ENCODE measurements at places on chromosomes 1 and 21.

- no peak for DNase-seq
These were observed 57.7 kb downstream of the ZC3H11B start for GRCh38 chr1:219555031-219555692.

- no peak for DNase-seq
These were observed 6.4 kb upstream of the TSNAX start for GRCh38 chr1:231522038-231522437.

DNA sequence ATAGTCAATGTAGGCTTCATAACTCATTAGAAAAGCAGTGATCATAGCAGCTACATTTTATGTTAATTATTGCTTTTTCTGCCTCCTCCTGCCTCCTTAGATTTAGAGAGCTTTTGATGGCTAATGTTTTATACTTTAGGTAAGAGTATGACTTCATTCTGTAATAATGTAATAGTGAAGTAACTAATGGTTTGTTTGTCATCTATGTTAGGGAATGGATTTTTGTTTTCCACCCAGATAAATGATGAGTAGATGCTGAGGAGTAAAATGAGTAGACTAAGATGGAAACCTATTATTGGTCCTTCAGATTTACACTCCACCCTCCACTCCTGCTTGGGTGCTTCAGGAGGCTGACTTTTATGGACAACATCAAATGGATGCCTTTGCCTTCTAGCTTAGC, 170.6 kb downstream of the CTH start:
- no peak for DNase-seq

DNA sequence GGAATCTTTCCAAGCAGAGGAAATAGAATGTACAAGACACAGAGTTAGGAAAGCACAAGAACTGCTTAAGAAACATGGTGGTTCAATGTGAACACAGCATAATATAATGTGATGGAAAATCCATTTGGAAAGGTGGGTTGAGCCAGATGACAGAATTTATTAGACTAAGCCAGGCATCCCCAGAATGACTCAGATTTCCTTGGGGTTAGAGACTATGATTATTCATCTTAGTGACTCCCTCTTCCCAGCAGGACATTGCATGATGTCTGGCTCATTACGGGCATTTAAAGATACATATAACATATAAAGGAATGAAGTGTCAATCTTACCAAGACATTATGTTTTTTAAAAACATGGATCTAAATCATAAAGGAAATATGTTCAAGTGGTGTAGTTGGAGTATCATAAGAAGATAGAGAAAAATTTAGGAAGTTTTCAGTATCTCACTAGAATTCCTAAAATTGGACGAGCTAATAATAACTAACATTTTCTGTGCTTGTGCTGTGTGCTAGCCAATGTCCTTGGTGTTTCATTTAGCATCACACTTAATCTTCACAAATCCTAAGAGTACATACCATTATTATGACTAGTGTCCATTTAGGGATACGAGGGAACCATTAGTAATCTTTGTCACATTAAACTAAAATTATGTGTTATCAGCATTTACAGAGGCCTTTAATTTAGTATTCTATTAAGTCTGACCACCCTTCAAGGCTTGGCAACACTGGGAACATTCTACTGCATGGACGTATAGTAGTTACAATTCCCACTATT, 41.0 kb upstream of the ST6GALNAC5 start:
- DNase-seq = no peak

DNA sequence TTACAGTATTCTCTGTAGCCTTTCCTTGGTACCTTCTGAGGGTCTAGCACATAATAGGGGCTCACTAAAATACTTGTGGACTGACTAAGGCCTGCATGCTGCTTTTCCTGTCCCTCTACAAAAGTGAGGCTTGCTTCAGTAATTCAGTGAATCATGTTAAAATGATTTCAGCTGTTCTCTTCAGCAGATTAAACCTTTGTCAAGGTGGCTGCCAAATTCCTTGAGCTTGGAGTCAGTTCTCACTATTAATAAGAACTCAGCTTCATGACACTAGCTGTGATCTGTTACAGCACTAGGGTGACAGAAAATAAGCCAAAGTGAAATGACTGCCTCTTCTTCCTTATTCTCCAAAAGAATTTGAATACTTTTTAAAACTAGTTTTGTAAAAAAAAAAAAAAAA, 128.8 kb downstream of the KCNN3 start:
- DNase-seq = no peak
